ENCODE measurements at places on chromosomes 1 and 21.

- no peak for DNase-seq
These were observed 37.2 kb downstream of the VN1R5 start for GRCh38 chr1:247293047-247293446.

- DNase-seq = peak; percentile 80
These were observed 13.7 kb upstream of the E2F2 start for GRCh38 chr1:23544444-23545389.

DNA sequence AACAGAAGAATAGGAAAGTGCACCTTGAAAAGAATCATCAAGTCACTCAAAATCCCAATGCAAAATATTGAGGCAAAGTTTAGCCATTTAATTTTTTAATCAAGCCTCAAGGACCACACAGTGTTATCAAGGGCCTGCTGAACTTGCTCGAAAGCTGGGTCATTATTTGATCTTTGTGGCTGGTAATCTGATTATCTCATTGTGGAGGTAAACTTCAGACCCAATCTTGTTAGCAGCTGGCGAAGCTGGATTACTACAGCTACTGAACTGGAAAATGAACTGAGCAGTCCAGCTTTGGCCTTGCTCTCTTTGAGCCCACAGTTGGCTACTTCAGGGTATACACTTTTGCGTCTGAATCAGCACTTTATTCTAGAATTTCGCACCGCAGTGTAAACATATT lies 94.4 kb downstream of the BARHL2 start:
- no peak for DNase-seq

DNA sequence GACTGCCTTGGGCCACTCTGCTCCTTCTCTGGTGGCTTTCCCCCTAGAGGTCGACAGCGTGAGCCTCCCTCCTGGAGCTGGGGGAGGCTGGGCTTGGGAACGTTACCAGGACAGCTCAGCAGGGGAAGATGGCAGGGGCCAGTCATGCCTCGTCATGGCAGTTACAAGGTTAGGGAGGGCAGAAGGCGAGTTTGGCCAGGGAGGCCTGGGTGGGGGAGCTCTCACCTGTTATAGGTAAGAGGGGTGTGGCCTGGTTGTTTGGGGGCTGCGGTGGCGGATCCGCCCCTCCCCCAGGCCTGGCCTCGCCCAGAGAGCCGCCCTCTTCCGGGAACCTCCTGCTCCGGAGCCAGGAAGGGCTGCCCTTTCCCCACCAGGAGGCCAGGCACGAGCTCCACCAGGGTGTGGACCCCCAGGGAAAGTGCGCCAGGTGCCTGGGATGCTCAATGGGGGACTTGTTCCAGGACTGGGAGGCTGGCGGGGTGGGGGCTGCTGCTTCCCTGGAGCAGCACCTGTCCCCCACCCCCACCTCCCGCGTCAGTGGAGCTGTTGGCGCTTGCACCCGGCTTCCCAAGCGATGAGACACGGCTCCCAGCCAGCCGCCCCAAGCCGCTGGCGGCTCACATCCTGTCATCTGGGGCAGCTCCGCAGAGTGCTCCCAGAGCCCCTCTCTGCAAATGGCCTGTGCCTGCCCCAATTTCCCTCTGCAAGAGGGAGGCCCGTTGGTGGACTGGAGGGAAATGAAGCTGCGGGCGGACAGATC lies 23.6 kb upstream of the PKP1 start:
- DNase-seq = peak; percentile 73

DNA sequence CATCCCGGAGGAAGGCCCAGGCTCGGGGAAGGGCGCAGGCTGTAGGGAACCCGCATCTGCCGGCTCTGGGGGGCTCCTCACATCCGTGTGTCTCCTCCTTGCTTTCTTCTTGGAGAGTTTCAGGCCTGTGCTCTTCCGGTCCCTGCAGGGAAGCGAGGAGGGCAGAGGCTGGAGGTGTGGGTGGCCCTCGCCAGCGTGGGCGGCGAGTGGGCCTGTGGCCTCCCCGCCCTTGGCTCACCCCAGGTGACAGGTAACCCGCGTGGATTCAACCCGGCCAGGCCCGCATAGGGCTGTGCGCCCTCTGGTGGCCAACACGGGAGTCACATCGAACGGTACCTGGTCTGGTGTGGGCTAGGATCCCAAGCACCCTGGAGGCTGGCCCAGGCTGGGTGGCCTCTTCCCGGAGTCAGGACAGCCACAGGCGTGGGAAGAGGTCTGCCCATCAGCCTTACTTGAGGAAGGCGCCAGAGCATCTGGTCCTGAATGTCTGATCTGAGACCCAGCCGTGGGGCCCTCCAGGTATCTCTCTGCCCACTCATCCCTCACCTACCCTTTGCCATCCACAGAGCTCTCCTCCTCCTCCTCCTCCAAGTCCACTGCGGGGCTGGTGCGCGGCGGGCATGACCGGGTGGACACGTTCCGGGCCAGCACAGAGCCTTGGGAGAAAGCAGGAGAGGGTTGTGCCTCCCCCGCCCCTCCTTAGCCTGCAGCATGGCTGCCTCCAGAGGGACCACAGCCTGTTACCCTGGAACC lies 9.6 kb upstream of the TNFRSF25 start:
- peak; percentile 43 for DNase-seq

- no peak for DNase-seq
These were observed 64.6 kb upstream of the CLDN14 start for GRCh38 chr21:36544545-36544944.
